Stimulated activated CD8-positive, alpha-beta memory T cell treated with anti-CD3 and anti-CD28 coated beads, Interleukin-7, amount 100 ng/mL, for 24 hours (primary cell): ENCODE measurements at places on chromosomes 7 and 10.

- DNase-seq, result no peak
These were observed 316.9 kb upstream of the PHYHIPL start for GRCh38 chr10:58859526-58859925.

DNA sequence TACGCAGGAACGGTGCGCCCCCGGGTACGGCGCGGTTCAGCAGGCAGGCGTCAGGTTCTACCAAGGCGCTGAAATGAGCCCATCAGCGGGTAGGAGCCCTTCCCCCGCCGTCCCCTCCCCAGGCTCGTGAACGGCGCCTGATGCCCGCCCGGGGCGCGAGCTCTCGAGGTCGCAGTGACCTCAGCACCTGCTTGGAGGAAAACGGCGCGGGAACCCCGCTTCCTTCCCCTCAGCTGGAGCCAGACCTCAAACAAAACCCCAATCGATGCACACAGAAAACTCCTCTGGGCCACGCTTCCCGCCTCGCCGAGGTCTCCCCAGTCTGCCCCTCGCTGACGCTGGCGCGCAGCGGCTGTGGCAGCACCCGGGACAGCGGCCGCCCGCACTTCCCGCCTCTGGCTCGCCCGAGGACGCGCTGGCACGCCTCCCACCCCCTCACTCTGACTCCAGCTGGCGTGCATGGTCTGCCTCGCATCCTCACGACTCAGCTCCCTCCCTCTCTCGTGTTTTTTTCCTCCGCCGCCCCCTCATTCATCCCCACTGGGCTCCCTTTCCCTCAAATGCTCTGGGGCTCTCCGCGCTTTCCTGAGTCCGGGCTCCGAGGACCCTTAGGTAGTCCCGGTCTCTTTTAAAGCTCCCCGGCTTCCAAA lies 514 bp upstream of the GAD2 start:
- DNase-seq, result no peak

- DNase-seq, result no peak
These were observed 1214.1 kb downstream of the SORCS1 start for GRCh38 chr10:105950410-105950809.

DNA sequence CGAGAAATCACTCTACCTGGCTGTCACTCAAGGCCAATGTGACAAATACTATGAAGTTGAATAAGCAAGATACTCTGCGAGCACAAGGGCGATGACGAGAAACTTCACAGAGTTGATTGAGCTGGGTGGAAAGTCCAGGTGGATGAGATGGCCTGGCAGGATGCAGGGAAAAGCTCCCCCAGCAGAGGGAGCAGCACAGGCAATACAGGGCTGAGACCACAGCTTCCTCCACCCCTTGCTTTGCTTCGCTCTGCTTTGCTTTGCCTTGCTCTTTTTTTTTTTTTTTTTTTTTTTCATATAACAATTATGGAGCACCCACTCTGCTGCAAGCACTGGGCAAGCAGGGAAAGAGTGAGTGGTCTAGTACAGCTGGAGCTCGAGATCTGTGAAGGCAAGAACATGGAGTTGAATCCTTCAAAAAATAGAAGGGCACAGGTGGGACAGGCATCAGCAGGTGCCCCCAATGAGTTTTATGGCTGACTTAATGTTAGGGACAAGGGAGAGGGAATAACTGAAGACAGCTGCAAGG lies 88.3 kb downstream of the CABCOCO1 start:
- peak; percentile 47 for DNase-seq

DNA sequence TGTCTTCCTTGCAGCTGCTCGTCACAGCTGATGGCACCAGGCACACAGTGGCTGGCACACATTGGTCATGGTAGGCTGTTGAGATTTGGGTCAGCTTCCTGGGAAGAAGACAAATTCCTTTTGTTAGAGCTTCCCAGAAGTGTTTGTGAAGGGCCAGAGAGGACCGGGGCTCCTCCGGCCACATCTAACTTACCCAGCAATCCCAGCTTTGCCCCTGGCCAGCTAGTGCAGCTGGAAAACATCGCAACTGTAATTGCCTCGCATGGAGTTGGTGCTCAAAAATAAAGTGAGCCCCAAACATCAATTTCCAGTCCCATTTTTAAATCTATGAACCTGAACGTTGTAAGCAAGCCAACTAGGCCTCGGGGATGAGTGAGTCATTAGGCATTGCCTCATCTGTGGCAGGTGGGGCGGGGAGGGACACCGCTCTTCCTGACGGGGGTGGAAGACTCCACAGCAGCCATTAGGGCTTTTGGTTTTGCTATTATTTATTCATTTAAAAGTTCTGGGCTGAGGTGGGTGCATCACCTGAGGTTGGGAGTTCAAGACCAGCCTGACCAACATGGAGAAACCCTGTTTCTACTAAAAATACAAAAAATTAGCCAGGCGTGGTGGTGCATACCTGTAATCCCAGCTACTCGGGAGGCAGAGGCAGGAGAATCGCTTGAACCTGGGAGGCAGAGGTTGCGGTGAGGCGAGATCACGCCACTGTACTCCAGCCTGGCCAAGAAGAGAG lies 12.4 kb downstream of the CPA5 start:
- no peak for DNase-seq

DNA sequence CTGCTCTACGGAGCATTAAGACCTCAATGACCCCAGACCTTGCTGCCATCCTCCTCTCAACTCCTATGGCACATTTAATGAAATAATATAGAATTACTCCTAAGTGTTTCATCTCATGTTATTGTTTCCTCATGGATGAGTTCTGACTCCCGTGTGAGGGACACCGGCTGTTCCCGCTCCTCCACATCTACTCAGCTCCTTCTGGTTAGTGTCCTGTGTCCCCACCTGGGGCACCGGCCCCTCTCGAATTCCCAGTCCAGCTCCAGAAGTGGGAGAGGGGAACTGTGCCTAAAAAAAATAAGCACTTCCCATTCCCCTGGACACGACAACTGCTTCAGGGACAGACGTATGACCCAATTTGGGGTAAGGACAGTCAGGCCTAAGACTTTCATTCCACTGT lies 58.3 kb downstream of the PIP4K2A start:
- DNase-seq, result no peak

DNA sequence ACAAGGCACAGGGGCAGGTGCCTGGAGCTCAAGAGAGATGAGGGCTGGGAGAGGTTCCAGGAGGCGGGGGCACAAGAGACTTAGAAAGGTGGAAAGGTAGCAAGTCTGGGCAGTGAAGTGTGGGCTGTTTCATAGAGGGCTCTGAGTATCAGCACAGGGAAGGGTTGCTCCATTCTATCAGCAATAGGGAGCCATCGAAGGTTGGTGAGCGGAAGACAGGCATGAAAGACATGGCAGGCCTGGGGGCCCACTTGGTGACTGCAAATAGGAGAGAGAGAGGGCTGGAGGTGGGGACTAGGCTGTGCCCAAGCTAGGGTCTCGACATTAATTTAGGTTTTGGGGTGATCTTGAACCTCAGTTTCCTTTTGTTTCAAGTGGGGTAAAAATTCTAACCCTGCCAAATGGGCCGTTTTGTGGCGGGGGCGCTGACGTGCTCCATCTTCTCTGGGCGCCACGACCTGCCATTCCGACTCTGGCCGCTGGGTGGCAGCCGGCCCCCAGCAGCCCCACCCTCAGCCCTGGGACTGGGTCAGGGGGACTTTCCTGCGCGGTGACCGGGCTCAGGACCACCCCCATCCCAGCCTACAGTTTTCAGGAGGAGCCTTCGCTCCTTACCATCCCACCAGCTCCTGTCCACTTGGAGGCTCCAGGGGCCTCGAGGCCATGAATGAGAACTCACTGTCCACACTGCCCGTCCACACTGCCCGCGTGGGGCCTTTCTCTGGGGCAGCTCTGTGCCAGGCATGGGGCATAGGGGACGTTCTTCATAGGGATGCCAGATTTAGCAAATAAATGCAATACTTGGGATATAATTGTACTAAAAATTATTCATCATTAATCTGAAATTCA lies 37.2 kb upstream of the PCBD1 start:
- DNase-seq, result peak; percentile 30

- no peak for DNase-seq
These were observed 193.8 kb downstream of the ABCA13 start for GRCh38 chr7:48365010-48365409.

GRCh38 chr7:28977881-28978280 lies 19.8 kb upstream of the TRIL start:
- no peak for DNase-seq

GRCh38 chr7:8362723-8363369 lies 70.6 kb upstream of the NXPH1 start:
- DNase-seq, result no peak

- DNase-seq, result no peak
These were observed 488.5 kb downstream of the ZNF33B start for GRCh38 chr10:42149722-42150427.

- DNase-seq, result no peak
These were observed 32.0 kb downstream of the PSMC2 start for GRCh38 chr7:103379270-103379975.

DNA sequence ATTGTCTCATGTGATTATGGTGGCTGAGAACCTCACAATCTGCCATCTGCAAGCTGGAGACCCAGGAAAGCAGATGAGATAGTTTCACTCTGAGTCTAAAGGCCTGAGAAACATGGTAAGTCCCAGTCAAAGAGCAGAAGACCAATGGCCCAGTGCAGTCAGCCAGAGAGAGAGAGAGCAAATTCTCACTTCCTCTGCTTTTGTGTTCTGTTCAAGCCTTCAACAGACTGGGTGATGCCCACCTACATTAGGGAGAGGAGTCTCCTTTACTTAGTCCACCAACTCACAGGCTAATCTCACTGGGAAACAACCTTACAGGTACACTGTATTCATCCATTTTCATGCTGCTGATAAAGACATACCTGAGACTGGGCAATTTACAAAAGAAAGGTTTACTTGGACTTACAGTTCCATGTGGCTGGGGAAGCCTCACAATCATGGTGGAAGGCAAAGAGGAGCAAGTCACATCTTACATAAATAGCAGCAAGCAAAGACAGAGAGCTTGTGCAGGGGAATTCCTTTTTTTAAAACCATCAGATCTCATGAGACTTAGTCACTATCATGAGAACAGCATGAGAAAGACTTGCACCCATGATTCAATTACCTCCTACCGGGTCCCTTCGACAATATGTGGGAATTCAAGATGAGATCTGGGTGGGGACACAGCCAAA lies 4.7 kb upstream of the FRMPD2 start:
- DNase-seq, result no peak

GRCh38 chr10:62584731-62585130 lies 210.6 kb downstream of the ZNF365 start:
- DNase-seq, result no peak

GRCh38 chr7:157017603-157018327 lies 7.3 kb upstream of the MNX1 start:
- DNase-seq, result no peak

- no peak for DNase-seq
These were observed 278.3 kb downstream of the KCNMA1 start for GRCh38 chr10:77359287-77359691.

DNA sequence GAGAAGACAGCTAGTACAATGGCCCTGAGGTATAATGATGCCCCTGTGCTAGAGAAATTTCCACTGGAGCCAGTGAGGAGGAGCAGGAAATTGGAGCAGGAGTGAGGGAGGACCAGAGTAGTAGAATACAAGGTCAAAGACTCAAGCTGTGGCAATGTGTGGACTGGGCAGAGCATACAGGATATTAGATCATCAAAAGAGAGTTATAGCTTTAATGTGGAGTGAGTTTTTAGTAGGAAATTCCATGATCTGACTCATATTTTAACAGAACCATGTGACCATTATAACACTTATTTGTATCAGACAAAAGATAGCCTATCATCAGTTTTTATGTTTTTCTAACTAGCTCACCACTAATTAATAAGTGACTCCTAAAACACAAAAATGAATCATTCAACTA lies 154.1 kb downstream of the DGKB start:
- no peak for DNase-seq

GRCh38 chr10:119116326-119116951 lies 12.5 kb downstream of the DENND10 start:
- DNase-seq, result no peak

DNA sequence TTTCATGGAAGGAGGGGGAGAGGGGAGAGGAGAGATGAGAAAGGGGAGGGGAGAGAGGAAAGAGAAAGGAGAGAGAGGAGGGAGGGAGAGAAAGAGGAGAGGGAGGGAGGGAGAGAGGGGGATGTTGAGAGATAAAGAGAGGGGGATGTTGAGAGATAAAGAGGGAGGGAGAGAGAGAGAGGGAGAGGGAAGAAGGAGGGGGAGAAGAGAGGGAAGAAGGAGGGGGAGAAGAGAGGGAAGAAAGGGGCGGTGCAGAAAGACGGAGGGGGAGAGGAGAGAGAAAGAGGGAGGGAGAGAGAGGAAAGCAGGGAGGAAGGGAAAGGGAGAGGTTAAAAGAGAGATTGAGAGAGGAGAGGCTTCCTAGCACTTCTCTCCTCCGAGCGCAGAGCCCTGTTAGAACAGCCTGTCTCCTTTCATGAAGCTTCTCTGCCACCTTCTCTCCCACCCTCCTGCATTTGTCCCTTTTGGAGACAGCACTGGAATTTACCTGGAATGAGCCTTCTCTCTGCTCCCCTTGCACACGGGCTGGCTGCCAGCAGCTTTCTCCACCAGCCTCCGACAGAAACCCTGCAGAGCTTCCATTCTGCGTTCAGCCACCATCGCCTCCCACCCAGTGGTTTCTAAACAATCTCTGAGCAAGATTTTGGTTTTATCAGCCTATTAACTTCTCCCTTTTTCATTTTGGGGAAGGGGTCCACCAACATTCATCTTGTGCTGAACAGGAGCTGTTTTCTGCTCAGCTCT lies 74.0 kb upstream of the CARD11 start:
- DNase-seq, result no peak

- no peak for DNase-seq
These were observed 186.2 kb upstream of the INHBA start for GRCh38 chr7:41889040-41889439.

- DNase-seq, result no peak
These were observed 30.2 kb downstream of the MICALL2 start for GRCh38 chr7:1428941-1429501.

DNA sequence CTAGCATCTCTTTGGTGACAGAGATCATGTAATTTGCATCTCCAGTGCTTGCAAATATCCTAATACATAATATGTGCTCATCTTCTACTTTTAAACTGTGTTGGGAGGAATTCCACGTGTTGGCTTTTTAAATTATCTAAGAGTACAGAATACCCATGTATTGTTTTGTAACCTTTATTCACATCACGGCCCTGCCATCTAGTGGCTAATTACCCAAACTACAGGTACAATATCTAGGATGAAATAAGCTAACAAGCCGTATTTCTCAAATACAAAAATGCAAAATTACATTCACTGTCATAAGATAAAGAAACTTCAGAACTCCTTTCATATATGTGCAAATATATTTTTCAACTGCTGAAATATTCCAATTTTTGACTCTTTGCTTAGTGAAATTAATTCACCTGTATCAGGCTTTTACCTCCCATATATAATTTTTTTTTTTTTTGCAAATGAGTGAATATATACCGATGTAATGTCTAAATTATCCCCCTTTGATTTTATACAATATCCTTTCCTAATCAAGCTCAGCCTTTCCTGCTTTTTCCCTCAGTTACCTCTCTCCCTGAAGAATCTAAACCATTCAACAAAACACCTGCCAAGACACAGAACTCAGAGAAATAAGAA lies 30.3 kb upstream of the LSM8 start:
- no peak for DNase-seq

DNA sequence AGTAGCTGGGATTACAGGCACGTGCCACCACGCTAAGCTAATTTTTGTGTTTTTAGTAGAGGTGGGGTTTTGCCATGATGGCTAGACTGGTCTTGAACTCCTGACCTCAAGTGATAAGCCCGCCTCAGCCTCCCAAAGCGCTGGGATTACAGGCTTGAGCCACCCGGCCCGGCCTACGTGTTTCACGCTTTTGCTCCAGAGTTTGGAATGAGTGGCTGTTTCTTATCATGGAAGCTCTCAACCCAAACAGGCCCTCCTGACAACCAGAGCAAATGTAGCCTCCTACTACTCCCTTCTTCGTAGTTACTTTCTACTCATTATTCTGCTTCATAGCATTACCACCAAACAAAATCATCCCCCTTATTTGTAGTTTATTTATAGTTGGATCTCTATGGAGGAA lies 26.8 kb upstream of the CASD1 start:
- DNase-seq, result no peak
